Stimulated activated CD8-positive, alpha-beta memory T cell treated with anti-CD3 and anti-CD28 coated beads, Interleukin-12 subunit alpha, Interleukin-12 subunit beta, amount 100 ng/mL, for 1 hour (primary cell): ENCODE measurements at places on chromosomes 1 and 21.

- DNase-seq, result no peak
Measured at GRCh38 chr1:109792056-109792831, 28.5 kb upstream of the EPS8L3 start.

- no peak for DNase-seq
Measured at GRCh38 chr21:45293726-45294401, 6.2 kb upstream of the POFUT2 start.

DNA sequence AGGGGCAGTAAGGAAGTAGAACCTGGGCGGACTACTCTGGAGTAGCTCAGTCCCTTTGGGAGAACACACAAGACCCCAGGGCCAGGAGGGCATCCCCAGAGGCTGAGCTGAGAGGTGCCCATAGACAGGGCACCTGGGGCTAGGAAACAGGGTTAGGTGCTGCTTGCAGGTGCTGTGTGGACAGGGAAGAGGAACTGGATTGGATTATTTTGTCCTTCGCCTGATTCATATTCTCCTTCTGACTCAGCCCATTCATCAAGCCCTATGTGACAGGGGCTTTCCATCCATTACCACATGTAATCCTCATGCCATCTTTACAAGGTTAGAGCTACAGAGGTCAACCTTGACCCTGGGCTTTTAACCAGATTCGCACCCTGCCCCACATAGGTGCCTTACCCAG lies 183.9 kb downstream of the C1orf94 start:
- DNase-seq, result no peak

- DNase-seq, result no peak
Measured at GRCh38 chr1:118618618-118619340, 369.4 kb downstream of the TBX15 start.

DNA sequence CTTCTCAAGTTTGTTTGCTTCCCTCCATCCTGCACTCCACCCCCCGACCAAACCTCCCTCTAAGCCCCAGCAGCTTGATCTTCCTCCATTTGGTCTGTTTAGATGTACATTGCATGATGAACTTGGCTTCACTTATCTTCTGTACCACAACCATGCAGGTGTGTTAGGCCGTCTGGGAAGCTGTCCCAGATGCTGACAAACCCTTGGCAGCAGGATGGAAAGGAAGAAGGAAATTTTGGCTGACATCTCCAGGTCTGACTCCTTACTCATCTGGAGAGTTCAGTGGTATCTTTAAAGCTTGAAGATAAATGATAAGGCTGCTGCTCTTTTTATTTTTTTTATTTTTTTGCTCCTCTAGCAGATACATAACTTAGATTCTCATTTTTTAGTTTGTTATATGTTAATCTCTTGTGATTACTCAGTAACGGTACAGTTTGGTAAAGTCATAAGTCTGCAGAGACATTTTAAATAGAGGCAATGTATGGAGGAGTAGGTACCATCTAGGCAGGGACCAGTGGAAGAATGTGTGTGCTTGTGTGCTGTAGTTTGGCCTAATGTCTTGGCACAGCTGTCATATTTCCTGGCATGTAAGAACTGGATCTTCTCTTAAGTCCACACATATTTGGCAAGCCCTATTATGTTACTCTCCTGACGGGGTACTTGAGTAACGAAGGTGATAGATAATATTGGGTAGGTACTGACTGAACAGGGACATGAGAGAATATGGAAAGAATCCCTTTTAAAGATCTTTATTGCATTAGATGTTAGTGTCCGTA lies 79.7 kb downstream of the CACHD1 start:
- no peak for DNase-seq

- no peak for DNase-seq
Measured at GRCh38 chr1:17258758-17259130, 9.8 kb downstream of the PADI3 start.

- DNase-seq, result no peak
Measured at GRCh38 chr1:57058652-57059501, 93.1 kb upstream of the C8B start.

GRCh38 chr1:34330061-34330460 lies 153.4 kb downstream of the C1orf94 start:
- no peak for DNase-seq

- no peak for DNase-seq
Measured at GRCh38 chr21:41712730-41713129, 54.1 kb downstream of the RIPK4 start.

DNA sequence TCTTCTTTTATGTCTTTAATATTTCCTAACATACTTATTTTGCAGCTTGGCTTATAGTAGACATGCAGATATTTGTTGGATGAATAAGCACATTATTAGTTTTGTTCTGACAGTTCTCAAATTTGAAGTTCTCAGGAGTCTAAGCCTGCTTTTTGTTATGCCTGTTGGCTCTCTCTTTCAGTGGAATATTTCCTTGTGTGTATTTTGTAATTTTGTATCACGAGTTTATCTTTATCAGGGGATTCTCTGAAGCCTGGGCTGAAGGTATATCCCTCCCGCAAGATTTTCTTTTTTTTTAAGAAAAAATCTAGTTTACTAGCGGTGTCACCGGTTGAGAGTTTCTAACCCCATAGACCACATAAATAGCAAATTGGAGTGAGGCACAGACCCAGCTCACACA lies 105.9 kb downstream of the RGL1 start:
- DNase-seq, result no peak

- no peak for DNase-seq
Measured at GRCh38 chr1:235942979-235943575, 76.4 kb upstream of the LYST start.

DNA sequence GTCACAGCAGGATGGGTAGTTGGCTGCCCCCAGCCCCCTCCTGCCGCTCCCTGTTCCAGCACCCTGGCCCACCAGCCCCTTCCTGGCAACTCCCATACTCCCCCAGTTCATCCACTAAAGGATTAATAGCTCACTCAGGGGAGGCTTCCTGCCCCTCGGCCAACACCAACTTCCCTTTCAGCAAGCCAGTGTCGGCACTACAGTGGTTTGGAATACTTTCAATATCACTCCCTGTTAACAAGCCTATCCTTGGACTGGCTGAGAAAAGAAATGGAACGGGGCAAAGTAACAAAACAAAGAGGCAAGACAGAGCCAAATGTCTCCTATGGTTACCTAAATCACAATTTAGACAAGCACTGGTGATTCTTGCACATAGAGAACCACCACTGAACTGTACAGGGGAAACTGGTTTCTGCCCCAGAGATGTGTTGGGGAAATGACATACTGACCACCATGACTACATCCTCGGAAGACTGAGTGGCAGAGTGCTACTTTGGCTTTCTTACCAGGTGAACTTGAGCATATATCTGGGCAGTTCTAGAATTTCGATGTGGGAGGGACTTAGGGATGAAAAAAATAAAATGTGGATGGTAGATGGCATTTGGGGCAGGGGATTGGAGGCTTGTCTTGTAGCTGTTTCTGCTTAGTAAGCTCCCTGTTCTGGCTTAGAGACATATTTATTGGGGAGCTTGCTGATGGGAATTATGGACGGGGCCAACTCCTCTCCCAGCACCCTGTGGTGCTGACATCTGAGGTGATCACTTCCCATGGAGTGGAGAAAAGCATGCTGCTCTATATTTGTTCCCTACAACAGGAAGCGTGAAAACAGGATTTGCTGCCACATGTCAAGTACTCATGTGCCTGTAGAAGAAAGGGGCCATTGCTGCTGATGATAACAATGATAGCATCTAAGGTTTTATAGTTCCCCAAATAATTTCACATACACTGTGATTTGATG lies 7.1 kb upstream of the CAPN2 start:
- DNase-seq, result no peak

- DNase-seq, result no peak
Measured at GRCh38 chr1:19639999-19640362, 4.1 kb upstream of the NBL1 start.

DNA sequence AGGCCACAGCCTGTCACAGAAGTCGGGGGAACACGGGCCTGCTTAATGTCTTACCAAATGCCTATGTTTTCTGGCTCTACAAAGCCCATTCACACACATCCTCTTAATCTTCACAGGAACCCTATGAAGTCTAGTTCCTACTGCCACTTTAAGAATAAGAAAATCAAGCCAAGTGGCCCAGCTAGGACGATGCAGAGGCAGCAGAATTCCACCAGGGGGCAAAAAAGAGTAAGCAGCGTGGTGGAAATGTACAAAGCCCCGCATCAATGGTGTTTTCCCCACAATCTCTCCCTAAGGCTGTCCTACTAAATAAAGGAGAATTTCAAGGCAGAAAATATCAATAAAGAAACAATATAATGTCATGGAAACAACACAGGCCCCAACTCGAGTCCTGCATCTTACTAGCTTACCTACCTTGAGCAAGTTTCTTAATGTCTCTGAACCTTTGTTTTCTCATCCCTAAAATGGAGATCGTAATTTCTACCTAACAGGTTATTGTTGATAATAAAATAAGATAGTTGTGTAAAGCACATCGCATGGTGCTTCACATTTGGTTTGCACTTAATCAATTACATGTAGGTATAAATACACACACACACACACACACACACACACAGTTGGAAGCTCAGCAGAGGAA lies 21.4 kb downstream of the SEC16B start:
- DNase-seq, result no peak

GRCh38 chr1:18047122-18047521 lies 60.5 kb upstream of the IGSF21 start:
- DNase-seq, result no peak

- no peak for DNase-seq
Measured at GRCh38 chr1:210814382-210815123, 319.4 kb downstream of the KCNH1 start.

- no peak for DNase-seq
Measured at GRCh38 chr1:42833981-42834380, 12.4 kb upstream of the ZNF691 start.

GRCh38 chr1:6464915-6465314 lies 1.1 kb downstream of the TNFRSF25 start:
- no peak for DNase-seq

DNA sequence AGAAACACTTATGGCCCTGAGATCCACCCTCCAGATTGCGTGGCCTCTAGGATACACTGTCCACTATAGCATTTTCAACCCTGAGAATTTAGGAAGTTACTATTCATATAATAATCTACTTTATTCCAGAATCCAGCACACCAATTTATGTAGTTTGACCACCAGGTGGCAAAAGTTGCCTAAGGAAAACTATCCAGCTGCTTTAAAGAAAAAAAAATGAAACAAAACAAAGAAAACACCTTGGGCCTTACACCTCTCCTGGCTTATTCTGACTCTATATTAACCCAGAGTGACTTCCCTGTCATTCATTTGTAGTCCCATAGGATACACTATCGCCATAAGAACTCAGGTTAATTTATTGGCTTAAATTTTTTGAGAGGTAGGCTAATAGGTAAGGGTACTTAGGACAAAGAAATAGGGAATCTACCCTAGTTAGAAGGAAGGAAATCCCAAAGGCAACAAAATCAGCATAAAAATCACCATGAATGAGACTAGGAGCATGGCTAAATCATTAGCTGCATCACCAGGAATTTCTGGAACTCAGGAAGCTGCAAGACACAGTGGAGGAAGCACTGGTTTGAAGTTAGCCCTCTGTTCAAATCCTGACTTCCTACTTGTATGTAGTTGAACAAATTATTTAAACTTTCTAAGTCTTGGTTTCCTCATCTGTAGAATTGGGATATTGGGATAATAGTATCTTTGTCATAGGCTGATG lies 107.5 kb downstream of the SPAG17 start:
- DNase-seq, result no peak

GRCh38 chr1:231419738-231420298 lies 2.3 kb downstream of the EGLN1 start:
- no peak for DNase-seq

GRCh38 chr1:116814926-116815723 lies 60.9 kb downstream of the CD2 start:
- no peak for DNase-seq

- DNase-seq, result no peak
Measured at GRCh38 chr1:17970757-17971156, 136.8 kb upstream of the IGSF21 start.

- DNase-seq, result no peak
Measured at GRCh38 chr1:208105756-208106155, 138.4 kb downstream of the PLXNA2 start.

DNA sequence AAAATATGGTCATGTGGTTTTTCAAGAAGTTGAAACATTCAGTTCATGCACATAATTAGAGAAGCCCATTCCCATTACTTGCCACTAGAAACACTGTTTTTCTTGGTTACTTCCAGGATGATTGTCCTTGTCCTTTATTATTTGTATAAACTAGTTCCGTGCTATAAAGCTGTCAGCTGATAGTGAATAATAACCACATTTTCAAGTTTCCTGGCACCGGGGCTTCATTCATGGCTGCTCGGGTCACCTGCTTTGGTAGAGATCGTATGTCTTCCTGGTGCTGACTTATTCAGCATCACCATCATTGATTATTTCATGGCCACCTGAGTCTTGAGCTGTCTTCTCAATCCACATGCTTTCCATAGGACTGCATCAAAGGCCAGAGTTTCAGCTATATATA lies 62.9 kb upstream of the ZNF326 start:
- no peak for DNase-seq

GRCh38 chr1:204507317-204508105 lies 8.7 kb upstream of the MDM4 start:
- DNase-seq, result no peak

DNA sequence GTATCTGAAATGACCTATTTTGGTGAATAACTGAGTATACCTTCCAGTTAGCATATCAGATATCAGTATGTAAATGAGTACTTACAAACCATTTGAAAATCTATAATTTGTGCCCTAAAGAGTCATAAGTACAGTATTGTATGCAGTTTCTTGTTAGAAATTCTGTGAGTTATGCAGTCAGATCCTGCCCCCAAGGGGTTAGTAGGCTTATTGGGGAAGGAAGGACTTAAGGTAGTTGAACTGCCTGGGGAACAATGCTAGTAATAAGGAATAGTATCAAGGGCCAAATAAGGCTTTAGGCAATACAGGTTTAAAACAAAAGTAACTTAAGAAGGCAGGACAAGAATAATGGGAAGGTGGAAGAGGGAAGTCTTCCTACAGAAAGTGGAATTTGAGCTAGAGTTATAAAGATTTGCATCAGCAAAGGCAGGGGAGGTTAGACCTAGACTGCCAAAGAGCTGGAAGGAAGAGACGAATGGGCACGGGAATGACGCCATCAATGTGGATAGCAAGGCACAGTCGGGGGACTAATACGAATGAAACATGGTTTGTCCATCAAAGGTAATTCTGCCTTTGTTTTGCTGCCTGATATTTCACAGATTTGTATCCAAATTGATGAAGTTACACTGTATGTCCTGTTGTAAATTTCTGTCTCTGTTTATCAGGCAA lies 182.9 kb upstream of the DPYD start:
- no peak for DNase-seq

DNA sequence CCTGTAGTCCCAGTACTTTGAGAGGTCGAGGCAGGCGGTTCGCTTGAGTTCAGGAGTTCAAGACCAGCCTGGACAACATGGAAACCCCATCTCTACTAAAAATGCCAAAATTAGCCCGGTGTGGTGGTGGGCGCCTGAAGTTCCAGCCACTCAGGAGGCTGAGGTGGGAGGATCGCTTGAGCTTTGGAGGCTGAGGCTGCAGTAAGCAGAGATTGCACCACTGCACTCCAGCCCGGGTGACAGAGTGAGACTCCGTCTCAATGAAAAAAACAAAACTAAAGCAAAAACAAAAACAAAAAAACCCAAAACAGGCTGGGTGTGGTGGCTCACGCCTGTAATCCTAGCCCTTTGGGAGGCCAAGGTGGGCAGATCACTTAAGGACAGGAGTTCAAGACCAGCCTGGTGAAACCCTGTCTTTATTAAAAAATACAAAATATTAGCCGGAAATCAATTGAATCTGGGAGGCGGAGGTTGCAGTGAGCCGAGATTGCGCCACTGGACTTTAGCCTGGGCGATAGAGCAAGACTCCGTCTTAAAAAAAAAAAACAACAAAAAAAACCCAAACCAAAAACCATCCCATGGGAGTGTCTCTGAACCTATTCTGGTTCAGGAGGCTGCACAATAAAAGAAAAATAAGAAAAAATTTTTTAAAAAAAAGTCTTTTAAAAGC lies 1.7 kb upstream of the CGN start:
- DNase-seq, result no peak
